ENCODE measurements at places on chromosomes 6 and 20.

GRCh38 chr20:48709744-48710143, 118.1 kb downstream of the PREX1 start:
- no peak for DNase-seq

DNA sequence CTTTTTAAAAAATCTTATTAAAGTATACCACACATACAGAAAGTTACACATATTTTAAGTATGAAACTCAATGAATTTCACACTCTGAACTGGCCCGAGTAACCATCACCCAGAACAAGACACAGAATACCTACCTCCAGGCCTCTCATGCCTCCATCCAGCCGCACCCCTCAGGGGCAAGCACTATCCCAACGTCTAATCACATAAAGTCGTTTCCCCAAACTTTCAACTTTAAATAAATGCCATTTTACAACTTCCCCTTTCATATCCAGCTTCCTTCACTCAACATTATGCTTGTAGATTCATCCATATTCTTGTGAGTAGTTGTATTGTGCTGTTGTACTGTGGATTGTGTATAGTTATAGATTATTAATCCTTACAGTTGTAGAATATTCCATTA, 539.1 kb downstream of the CD83 start:
- no peak for DNase-seq

- no peak for DNase-seq
Observed at GRCh38 chr20:4905613-4906012, 95.7 kb downstream of the SLC23A2 start.

GRCh38 chr6:125804264-125804663, 13.5 kb downstream of the NCOA7 start:
- no peak for DNase-seq

DNA sequence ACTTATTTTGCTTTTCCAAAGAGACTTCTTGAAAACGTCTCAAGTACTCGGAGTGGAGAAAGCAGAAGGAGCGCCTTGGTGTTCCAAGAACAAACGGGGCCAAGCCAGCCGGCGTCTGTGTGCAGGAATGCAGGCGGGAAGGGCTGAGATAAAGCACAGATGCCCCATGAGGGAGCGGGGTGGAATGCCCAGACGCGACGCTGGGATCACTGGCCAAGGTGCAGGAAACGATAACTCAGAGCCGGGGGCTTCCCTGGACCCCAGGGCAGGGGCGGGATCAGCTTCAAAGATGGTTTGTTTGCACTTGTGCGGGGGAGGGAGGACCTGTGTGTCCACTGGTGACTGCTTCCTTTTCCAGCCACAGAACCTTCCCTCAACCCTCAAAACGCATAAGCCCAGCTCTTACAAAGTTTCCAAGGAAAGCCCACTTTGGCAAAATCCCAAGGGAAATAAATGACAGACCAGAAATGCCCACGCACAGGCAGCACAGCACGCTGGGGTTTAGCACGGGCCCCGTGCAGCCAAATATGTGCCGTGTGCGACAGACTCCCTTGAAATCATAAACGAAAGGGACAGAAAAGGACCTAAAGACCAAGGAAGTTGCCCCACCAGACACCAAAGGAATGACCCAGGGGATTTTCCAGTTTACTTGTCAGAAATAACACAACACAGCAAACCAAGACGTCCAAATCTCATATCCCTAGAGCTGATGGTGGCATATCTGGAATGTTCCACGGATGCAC, 113.9 kb downstream of the NFATC2 start:
- DNase-seq: no peak

- DNase-seq: no peak
Observed at GRCh38 chr6:20599302-20600051, 65.2 kb downstream of the CDKAL1 start.

- no peak for DNase-seq
Observed at GRCh38 chr20:4697189-4697830, 24.4 kb upstream of the PRND start.

GRCh38 chr20:57448764-57449354, 57.7 kb downstream of the RBM38 start:
- DNase-seq: no peak

- DNase-seq: no peak
Observed at GRCh38 chr6:6905961-6906518, 201.7 kb upstream of the RREB1 start.

GRCh38 chr6:84926189-84927155, 162.1 kb upstream of the TBX18 start:
- no peak for DNase-seq

GRCh38 chr6:89313006-89313405, 2.1 kb downstream of the GABRR2 start:
- no peak for DNase-seq

DNA sequence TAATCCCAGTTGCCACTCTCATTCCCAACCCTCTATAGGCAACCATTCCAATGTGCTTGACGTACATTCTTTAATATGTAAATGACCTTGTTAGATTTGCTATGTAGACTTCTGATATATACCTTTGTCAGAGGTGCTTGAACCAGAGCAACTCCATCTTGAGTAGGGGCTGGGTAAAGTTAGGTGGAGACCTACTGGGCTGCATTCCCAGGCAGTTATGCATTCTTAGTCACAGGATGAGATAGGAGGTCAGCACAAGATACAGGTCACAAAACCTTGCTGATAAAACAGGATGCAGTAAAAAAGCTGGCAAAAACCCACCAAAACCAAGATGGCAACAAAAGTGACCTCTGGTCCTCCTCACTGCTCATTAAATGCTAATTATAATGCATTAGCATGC, 8.3 kb upstream of the HM13 start:
- DNase-seq: no peak

DNA sequence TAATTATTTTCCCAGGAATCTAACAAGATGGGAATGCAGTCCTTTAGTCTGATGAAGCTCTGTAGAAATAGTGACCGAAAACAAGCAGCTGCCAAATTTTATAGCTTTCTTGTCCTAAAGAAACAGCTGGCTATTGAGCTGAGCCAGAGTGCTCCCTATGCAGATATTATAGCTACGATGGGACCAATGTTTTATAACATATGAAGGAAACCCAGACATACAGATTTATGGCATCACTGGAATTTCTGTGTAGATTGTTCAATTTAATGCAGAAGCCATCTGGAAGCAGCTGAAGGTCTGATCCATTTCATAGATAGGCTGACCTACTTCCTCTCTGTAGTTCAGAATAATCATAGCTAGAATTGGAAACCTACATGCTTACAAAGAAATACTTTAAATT, 11.8 kb upstream of the SNPH start:
- no peak for DNase-seq

GRCh38 chr6:156316583-156317125, 460.5 kb upstream of the ARID1B start:
- no peak for DNase-seq

DNA sequence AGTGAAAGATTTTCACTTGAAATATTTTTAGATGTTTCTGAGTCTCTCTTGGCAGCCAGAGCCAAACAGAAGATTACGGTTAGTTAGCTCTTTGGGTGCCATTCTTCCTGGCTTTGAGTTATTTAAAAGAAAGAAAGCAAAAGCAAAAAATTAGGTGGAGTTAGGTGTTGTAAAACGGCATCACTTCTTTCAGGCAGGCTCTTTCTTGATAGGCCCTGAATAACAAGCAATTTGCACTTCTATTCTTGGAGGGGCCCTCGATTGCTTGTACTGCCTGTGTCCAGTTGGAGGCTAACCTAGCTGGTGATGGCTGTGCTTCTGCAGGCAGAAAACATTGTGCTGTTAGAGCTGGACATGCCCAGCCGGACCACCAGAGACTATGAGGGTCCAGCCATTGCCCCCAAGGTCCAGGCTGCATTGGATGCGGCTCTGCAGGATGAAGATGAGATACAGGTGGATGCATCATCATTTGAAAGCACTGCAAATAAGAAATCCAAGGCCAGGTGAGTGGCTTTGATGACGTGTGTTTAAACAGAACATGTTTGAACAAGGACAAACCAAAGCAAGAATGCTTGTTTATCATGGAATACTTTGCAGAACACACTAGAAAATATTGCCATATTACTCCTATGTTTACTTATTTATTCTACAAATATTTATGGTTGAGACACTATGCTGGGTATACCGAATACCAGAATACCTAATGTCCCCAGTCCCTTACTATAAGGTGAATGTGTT, 28.1 kb upstream of the ASXL1 start:
- DNase-seq: no peak

DNA sequence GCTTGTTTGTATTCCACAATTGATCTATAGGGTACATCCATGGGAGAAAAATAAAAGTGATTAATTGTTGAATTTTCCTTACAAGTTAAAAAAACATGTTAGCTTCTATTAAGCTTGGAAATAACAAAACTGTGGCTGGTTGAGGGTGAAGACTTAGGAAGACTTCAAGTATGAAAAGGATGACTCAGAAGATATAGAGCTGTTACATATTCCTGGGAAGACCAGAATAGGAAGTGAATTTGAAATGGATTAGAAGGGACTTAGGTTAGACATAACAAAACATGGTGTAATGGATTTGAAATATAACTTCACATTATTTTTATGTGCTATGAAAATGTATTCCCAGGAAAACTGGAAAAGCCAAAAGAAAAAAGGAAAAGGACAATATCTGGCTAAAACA, 732.2 kb downstream of the HDGFL1 start:
- no peak for DNase-seq

GRCh38 chr20:37316116-37316774, 26.8 kb downstream of the MANBAL start:
- no peak for DNase-seq

DNA sequence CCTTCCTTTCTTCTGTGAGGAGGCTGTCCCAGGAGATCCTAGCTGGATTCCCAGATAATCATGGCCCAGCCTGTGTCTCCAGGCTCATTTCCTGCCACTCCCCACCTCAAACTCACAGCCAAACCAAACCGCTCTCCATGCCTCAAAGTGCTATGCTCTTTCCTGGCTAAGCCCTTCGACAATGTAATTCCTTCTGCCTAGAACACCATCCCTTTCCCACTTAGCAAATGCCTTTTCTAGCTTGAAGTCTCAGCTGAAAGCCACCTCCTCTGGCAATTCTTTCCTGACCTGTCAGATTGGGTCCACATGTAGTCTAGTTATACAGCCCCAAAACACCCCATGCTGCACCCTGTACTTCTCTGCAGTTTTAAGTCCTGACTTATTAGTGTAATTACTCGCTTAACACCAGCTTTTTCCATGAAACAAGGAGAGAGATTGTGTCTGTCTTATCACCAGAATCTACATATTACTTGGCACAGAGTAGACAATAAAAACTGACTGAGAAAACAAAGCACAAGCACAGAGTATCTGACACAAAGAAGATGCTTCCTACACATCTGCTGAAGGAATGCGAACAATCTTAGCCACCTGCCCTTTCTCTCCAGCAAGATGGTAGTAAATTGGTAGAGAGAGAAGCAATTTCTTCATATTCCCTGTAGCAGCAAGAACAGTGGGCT, 5.4 kb downstream of the TRIM26 start:
- no peak for DNase-seq

DNA sequence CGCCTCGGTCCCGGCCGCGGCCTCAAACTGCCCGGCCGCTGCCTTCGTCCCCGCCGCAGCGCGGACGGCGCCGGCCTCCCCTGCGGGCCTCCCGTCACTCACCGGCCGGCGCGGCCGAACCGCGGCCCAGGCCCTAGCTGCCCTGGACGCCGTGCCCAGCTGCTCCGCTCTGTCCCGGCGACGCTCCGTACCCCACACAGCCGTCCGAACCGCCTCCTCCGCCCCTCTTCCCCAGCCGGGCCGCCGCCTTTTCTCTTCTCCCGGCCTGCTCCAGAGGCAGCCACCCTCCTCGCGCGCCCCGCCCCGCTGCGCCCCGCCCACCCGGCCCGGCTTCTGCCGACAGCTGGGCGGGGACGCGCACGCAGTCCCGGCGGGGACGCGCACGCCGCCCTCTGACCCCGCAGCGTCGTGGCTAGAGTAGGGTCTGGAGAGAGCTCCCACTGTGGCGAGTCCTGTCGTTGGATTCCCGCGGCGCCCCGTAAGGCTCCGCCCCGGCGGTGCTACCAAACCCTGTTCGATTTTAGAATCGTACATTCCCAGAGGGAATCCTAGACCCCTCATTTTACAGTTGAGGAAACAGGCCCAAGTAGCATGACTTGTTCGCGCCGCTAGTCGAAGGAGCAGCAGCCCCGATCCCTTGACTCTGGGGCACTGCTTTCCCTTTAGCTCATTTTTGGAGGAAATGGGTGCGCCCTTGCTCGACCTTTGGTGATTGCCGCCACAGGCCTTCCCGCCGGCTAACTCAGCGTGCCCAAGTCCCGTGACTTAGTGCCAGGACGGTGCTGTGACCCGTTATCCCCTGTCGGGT, at the start of gene FBXO30:
FBXO30 (minus strand) TSS at position 295 of the 808 bp plus-strand sequence. CDS start 8,390 bp downstream, outside the sequence.
- DNase-seq: peak; percentile 80

DNA sequence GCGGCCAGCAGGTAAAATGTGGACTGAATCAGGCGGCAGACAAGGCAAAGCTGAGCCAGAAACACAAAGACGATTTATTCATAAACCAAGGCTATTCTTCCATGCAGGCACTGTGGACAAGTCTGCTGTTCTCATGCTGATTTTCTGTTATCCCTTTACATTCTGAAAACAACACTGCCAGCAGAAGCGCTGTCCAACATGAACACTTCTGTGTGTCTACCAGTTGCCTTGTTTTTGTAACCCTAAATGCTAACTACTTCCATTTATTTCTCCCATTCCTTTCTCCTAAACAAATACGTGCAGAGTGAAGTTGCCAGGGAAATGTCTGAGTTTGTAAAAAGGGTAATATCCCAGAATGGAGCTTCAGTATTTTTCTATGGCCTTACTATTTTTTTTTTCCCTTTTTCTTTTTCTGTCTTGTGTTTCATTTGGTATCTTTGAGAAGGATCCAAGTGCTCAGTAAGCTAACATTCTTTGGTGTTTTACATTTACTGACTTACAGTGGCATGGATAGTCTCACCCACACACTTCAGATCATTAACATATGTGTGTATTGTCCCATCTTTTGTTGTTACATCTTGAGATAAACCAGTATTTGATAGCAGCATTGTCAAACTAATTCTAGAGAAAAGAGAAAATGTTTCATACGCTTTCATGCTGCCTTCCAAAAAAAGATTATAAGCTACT, 1308.9 kb upstream of the MAP3K7 start:
- DNase-seq: no peak

DNA sequence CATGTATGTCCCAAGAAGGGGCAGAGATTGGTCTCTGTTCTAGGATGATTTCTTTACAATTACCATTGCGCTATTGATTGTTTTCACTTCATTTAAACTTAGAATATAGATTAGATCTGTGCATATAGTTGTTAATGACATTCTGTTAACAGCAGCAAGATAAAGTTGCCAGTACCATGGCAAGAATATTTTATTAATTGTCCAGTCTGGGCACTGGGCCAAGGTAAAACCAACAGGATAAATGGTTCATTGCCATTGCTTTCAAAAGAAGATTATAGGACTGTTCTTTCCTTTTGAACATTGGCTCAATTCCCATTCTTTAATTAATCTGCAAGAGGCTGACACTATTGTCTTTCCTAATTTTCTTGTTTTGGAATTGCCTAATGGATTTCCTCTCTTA, 592.4 kb downstream of the RFPL4B start:
- DNase-seq: no peak

- DNase-seq: peak; percentile 41
Observed at GRCh38 chr6:24933868-24934401, 1.8 kb downstream of the RIPOR2 start.

Measured in HS-27A (cell line).